ENCODE measurements at places on chromosomes 12 and 14.

- no peak for DNase-seq
Measured at GRCh38 chr14:74636424-74637177, 24.6 kb upstream of the LTBP2 start.

DNA sequence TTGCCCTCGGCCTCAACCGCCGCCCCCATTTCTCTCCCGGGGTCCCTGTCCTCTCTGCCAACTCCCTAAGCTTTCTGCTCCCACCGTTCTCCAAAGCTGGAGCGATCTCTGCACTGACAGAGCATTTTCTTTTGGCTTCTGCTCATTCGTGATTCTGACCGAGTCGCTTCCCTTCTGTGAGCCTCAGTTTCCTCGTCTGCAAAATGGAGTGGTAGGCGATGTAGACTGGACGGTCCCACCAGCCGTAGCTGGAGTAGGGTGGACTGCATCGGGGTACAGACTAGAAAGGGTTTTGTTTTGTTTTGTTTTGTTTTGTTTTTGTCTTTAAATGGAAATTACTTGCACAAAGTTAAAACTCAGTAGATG, 2.4 kb downstream of the VSX2 start:
- DNase-seq, result no peak

DNA sequence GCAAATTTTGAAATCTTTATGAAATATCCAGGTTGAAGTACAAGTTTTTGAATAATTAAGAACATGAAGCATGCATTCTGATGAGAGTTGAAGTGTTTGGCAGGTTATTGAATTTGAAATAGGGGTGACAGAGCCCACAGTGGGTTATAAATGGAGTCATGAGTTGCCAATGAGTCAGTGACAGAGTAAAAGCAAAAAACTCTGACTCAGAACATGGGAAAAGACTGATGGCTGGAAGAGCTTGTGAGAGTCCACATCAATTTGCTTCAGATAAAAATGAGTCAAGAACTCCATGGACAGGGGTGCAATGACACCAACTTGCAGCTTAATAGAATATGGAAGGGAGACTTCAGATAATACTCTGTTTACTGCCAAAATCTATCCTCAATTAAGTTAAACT, 105.3 kb downstream of the SLC6A15 start:
- no peak for DNase-seq

GRCh38 chr12:98587084-98587483, 6.4 kb upstream of the SLC25A3 start:
- no peak for DNase-seq

DNA sequence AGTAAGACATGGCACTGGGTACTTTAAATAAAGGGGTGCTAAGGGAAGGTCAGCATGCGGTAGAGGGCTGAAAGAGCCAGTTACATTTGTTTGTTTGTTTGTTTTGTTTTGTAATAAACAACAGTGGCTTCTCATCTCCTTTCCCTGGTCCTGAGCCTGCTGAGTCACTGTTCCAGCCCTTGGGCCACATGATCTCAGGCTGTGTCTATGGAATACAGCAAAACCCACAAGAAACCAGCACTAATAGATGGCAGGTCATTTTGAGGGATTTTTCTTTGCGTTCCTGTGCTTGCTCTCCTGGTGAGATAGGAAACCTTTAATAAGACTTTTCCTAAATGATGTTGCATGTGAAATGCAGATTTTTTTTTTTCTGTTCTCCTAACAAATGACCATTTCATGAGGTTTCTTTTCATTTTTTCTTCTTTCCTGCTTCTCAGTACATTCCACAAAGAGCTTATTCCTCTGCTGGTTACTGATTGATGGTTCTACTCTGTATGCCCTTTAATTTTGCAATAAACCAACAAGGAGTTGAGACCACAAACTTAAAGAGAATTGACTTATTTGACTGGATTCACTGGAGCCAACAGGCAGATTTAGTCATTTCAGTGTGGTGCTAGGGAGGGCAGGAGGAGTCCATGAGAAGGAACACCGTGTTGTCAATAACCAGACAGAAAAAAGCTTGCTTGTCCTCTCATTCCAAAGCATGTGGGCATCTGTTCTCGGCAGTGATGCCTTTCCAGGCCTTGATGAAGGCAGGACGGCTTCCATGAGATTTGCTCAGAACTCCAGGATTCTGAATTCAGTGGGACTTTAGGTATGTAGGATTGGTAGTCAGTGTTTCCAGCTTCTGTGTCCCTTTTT, 459.2 kb downstream of the RAD51B start:
- DNase-seq, result no peak

DNA sequence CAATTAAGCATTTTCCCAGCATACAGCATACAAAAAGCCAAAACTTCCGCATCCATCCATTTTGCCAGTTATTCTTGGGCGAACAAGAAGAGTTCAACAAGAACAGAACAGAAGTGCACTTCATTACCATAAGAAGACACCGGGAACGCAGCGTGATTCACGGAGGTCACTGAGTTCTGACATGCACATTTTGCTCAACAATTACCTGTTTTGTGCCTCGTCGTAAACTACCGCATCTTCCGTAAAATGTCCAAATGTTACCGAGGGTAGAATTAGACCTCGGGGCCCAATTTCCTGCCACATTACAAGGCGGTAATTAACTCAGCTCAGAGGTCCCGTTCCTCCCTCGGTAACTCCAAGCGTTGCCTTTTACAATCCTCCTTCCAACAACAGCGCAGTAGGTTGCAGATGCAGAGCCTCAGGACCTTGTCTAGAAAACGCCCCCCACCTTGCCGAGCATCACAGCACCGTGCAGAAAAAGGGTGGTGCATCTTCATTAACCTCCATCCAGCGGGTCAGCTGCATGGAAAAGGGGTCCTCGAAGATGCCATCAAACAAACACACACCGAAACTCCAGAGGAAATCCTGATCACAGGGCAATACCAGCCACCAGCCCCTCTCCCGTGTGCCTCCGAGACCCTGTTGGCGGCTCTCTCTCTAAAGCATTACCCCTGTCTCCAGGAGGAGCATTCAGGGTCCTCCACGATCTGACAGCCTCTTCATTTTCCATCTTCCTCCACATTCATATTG, 125.2 kb downstream of the BCL11B start:
- DNase-seq, result no peak

- DNase-seq, result no peak
Measured at GRCh38 chr12:21828136-21828775, 53.8 kb upstream of the KCNJ8 start.

DNA sequence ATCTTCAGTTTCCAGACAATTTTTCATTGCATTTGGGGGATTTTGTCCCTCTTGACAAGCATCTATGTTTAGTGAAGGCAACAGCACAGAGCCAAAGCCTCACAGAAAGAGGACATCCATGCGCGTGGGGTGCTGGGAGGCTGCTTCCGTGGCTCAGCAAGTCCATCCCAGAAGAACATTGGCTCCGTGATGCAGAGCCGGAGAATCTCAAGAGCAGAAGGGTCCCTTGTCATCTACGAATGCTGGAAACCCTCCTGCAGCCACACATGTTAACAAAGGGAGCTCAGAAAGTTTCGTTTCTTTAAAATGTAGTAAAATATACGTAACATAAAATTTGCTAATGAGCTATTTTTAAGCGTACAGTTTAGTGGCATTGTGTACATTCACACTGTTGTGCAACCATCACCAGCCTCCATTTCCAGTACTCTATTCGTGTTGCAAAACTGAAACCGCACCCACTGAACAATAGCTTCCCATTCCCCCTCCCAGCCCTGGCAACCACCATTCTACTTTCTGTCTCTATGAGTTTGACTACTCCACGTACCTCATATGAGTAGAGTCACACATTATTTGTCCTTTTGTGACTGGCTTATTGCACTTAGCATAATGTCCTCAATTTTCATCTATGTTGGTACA, 185.9 kb downstream of the TTC7B start:
- no peak for DNase-seq

GRCh38 chr12:58368001-58368400, 426.6 kb downstream of the ATP23 start:
- no peak for DNase-seq
